ENCODE measurements at places on chromosomes 6 and 20. TPM values are rescaled to one million over a fixed set of nuclear protein-coding genes. Genes with fewer than 3 reads are reported as not detected.

PRL gene
- not detected for total RNA-seq

- DNase-seq, result no peak
These were observed 14.5 kb downstream of the CHMP4B start for GRCh38 chr20:33825340-33826269.

- DNase-seq, result no peak
These were observed 365.4 kb downstream of the PHF3 start for GRCh38 chr6:64000818-64001491.

DNA sequence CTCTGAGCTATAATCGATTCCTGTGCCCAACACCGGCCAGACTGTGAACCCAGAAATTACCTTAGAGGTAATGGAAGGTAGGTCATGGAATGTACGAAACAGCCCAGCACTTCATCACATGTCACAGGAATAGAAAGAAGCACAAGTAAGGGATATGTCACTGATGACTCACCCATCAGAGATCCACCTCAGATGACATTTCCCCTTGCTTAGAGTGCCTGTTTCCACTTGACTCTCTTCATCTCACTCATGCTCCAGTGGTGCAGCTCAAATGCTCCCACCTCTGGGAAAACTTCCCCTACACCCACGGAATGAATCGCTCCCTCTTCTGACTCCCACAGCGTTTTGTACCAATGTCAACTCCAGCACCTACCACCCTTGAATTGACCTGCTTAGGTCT lies 381.6 kb upstream of the CNR1 start:
- no peak for DNase-seq

DNA sequence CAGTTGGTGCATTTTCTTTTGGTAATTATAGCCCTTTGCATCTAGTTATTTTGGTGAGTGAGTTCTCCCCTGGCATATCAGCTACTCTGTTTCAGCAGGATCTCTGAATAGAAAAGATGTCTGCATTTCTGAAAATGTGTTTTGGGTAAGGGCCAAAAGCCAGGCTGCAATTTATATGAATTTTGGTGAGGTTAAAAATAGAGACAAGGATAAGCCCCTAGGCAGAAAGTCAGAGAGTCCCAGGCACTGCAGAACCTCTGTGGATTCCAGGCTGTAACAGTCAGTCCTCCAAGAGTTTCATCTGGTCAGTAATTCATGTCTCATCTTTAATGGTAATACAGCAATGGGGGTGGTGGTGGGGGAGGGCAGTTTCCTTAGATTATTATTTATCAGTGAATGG lies 53.0 kb downstream of the HDGFL1 start:
- no peak for DNase-seq

- DNase-seq, result no peak
These were observed 20.8 kb downstream of the TMEM14A start for GRCh38 chr6:52691718-52692117.
